Spinal cord (tissue), 10 donors: ENCODE measurements at places on chromosomes 6 and 20. TPM values are rescaled to one million over a fixed set of nuclear protein-coding genes. Genes with fewer than 3 reads are reported as not detected.
A peak's percentile ranks its signal among the peaks of the same experiment; 100 is the strongest.

GRCh38 chr20:49432550-49432949 is 49.9 kb downstream of the KCNB1 start:
- no peaks in the 10 kb centered on the region for H3K27me3 ChIP-seq
- no peak overlapping the region for H3K4me3 ChIP-seq
- DNase-seq: no peak
- no peak overlapping the region for H3K27ac ChIP-seq

DNA sequence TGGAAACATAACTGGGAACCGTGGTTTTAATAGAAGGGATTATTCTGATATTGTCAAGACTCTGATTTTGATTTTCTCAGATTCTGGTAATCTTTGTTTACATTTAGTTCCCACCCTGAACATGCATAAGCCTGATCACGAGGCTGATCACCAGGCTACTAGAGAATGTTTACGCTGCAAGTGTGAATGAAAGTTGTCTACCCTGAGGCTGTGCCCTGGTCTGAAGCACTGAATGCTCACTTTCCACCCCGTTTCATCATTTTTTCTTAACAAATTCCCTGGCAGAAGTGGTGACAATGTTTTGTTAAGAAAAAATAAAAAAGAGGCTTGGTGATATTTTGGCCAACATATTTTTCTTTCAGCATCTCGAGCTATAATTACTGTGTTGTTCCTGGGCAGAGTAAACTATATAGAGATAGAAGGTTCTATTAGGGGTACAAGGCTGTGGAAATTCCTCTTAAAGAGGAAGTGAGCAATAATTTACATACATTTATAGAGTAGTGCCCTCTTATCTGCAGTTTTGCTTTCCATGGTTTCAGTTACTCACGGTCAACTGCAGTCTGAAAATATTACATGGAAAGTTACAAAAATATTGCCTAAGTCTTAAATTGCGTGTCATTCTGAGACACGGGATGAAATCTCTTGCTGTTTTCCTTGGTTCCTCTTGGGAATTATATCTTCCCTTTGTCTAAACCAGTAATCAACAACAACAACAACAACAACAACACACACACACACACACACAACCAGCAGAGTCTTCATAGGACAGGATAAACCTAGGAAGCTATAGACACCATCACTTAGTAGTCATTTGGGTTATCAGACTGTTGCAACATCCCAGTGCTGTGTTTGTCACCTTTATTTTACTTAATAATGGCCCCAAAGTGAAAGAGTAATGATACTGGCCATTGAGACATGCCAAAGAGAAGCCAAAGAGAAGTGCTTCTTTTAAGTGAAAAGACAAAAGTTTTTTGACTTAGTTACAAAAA is 566.6 kb upstream of the CITED2 start:
- H3K4me1 ChIP-seq: no peaks in the 10 kb centered on the region
- H3K27me3 ChIP-seq: no peaks in the 10 kb centered on the region
- H3K36me3 ChIP-seq: no peaks in the 10 kb centered on the region
- H3K4me3 ChIP-seq: no peak overlapping the region
- no peak for DNase-seq

- peaks cover 17% of the 10 kb centered on the region for H3K4me1 ChIP-seq
- no peak overlapping the region for H3K4me3 ChIP-seq
- no peak for DNase-seq
- peaks cover 50% of the 10 kb centered on the region for H3K36me3 ChIP-seq
Observed at GRCh38 chr20:62942456-62942855, 4.5 kb downstream of the GID8 start.

DNA sequence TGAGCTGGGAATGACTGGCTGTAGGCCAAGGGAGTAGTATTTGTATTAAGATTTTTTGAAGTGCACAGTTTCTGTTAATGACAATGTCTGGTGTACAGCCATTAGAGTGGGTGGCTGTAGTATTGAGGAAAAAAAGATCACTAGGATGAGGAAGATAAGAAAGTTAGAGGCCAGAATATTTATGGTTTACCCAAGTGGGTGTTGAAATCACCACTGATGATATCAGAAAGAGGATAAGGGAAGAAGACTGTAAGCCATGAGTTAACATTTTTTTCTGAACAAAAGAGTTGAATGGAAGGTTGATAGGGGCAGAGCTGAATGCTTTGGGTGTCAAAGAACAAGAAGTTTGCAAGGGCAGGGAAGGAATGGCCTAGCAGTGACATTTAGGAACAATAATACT is 104.7 kb downstream of the PRDM13 start:
- no peak overlapping the region for H3K4me3 ChIP-seq
- no peaks in the 10 kb centered on the region for H3K4me1 ChIP-seq
- no peak for DNase-seq
- no peaks in the 10 kb centered on the region for H3K27me3 ChIP-seq
- no peak overlapping the region for H3K27ac ChIP-seq
- H3K36me3 ChIP-seq: no peaks in the 10 kb centered on the region

GRCh38 chr20:33862709-33863403 is 51.7 kb downstream of the CHMP4B start:
- H3K36me3 ChIP-seq: peaks cover 8% of the 10 kb centered on the region
- H3K4me3 ChIP-seq: peak overlapping the region; percentile 5
- no peaks in the 10 kb centered on the region for H3K27me3 ChIP-seq
- no peak for DNase-seq
- H3K27ac ChIP-seq: no peak overlapping the region

DNA sequence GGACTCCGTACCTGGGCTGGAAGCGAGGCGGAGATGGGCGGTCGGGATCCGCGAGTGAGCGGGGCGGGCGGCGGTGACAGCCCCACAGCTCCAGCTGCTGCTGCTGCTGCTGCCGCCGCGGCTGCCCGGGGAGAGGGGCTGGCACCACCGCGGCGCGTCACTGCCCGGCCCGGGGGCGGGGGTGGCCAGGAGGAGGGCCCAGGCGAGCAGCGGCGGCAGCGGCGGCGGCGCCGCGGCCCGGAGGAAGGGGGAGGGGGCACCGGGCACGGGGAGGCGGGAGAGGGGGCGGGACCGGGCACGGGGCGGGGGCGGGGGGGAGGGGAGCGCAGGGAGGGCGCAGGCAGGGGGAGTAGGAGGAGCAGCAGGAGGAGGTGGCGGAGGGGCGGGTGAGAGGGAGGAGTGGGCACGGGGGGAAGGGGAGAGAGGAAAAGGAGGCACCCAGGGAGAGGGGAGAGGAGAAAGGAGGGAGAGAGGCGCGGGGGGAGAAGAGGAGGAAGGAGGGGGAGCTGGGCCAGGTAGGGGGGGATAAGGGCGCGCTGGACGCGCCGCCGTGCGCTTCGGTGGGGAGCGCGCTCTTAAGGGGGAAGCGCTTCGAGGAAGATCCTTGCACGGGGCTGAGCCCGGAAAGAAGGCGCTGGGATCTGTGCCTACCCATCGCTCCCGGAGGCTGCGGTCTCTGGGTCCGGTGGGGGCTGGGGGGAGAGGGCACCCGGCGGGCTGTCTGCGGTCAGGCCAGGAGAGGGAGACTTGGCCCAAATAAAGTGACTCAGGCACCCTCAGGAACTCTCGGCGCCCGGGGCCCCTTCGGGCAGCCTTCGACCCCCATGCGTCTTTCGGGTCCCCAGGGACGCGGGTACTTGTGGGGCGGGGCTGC is 101.5 kb downstream of the NOL4L start:
- peaks cover 52% of the 10 kb centered on the region for H3K4me1 ChIP-seq
- no peaks in the 10 kb centered on the region for H3K27me3 ChIP-seq
- H3K27ac ChIP-seq: peak overlapping the region; percentile 70
- H3K4me3 ChIP-seq: peak overlapping the region; percentile 70
- H3K36me3 ChIP-seq: no peaks in the 10 kb centered on the region

GRCh38 chr6:112439010-112439409 is 91.9 kb downstream of the RFPL4B start:
- no peaks in the 10 kb centered on the region for H3K27me3 ChIP-seq
- no peaks in the 10 kb centered on the region for H3K36me3 ChIP-seq
- DNase-seq: peak; percentile 16
- H3K4me1 ChIP-seq: no peaks in the 10 kb centered on the region
- H3K4me3 ChIP-seq: no peak overlapping the region
- no peak overlapping the region for H3K27ac ChIP-seq

DNA sequence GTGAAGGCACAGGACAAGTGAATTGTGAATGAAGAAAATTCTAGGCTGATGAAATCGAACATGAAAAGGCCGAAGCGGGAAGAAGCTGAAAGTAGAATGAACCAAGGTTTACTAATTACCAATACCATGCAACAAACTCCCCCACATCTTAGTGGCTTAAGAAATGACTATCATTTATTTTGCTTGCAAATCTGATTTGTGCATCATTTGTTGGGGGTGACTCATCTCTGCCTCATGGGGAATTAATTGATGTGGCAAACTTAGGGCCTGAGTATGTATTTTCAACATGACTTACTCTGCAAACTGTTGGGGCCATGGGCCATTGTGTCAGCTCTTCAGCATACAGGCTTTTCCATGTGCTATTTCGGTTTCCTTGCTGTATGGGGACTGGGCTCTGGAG is 26.8 kb downstream of the PPP1R14C start:
- no peaks in the 10 kb centered on the region for H3K4me1 ChIP-seq
- no peaks in the 10 kb centered on the region for H3K27me3 ChIP-seq
- no peak overlapping the region for H3K4me3 ChIP-seq
- DNase-seq: no peak
- H3K36me3 ChIP-seq: no peaks in the 10 kb centered on the region
- H3K27ac ChIP-seq: no peak overlapping the region

DNA sequence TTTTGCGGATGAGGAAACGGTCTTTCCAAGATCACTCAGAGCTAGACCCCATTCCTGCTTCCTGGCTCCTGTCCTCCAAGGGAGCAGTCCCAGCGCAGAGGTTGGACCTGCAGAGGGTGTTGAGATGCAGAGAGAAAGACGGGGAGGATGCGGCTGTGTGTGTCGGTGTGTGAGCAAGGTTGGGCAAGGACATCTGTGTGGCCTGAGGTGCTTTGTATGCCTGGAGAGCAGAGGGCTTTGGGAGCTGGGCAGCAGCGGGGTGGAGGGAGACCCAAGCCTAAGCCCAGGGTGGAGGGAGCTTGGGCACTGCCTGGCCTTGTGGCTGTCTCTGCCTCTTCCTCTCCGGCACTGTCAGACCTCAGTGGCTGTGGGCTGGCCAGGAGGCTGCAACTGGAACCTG is 147.4 kb upstream of the RNF24 start:
- no peak overlapping the region for H3K27ac ChIP-seq
- H3K4me1 ChIP-seq: peaks cover 81% of the 10 kb centered on the region
- H3K4me3 ChIP-seq: no peak overlapping the region
- H3K36me3 ChIP-seq: peaks cover 3% of the 10 kb centered on the region
- H3K27me3 ChIP-seq: no peaks in the 10 kb centered on the region

- no peaks in the 10 kb centered on the region for H3K36me3 ChIP-seq
- H3K4me1 ChIP-seq: peaks cover 35% of the 10 kb centered on the region
- no peaks in the 10 kb centered on the region for H3K27me3 ChIP-seq
Observed at GRCh38 chr6:37674161-37674560, 23.5 kb downstream of the MDGA1 start.

- H3K27ac ChIP-seq: no peak overlapping the region
- no peak overlapping the region for H3K4me3 ChIP-seq
- DNase-seq: no peak
- no peaks in the 10 kb centered on the region for H3K27me3 ChIP-seq
- H3K4me1 ChIP-seq: no peaks in the 10 kb centered on the region
Observed at GRCh38 chr20:22768266-22769178, 184.2 kb upstream of the FOXA2 start.

GRCh38 chr6:101429270-101429669 is 35.8 kb downstream of the GRIK2 start:
- no peak overlapping the region for H3K27ac ChIP-seq
- no peak overlapping the region for H3K4me3 ChIP-seq
- no peaks in the 10 kb centered on the region for H3K27me3 ChIP-seq
- no peak for DNase-seq
- H3K4me1 ChIP-seq: no peaks in the 10 kb centered on the region

- H3K4me3 ChIP-seq: no peak overlapping the region
- peaks cover 8% of the 10 kb centered on the region for H3K4me1 ChIP-seq
- DNase-seq: no peak
- no peak overlapping the region for H3K27ac ChIP-seq
Observed at GRCh38 chr20:4192378-4193068, 177.2 kb upstream of the RNF24 start.

DNA sequence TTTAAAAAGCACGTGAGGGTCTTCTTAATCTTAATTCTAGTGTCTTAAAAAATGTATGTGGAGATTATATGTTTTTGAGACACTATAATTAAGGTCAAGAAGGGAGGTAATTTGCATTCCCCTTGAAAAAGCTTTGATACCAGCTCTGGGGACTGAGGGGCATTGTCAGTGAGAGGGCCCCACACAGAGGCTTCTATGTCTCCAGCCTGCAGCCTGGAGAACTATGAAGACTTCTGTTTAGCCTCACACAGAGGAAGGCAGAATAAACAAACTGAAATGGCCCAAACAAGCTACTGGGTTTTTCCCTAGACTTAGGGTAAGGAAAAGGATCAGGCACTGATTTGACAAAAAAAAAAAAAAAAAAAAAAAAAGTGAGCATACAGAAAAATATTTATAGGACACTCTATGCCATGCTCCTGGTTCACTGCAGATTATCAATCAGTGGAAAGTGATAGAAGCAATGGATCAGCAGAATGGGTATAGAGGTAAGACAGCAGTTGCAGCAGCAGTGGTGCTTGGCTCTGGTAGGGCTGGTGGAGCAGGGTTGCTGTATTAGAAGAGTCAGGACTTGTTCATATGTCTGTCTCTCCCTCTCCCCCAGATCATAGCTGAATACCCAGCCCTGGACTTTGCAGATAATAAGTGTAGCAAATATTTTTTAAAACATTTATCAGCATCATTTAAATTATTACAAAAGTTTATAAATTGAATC is 85.4 kb downstream of the KLHL32 start:
- H3K27ac ChIP-seq: peak overlapping the region; percentile 57
- peak; percentile 61 for DNase-seq
- H3K27me3 ChIP-seq: no peaks in the 10 kb centered on the region
- no peak overlapping the region for H3K4me3 ChIP-seq
- H3K4me1 ChIP-seq: peaks cover 14% of the 10 kb centered on the region
- no peaks in the 10 kb centered on the region for H3K36me3 ChIP-seq

GRCh38 chr6:170038708-170039107 is 252.2 kb downstream of the DLL1 start:
- H3K4me1 ChIP-seq: peaks cover 11% of the 10 kb centered on the region
- H3K4me3 ChIP-seq: no peak overlapping the region
- no peak for DNase-seq
- H3K27me3 ChIP-seq: no peaks in the 10 kb centered on the region
- no peaks in the 10 kb centered on the region for H3K36me3 ChIP-seq
- no peak overlapping the region for H3K27ac ChIP-seq

- peaks cover 4% of the 10 kb centered on the region for H3K4me1 ChIP-seq
- no peak overlapping the region for H3K27ac ChIP-seq
- H3K4me3 ChIP-seq: no peak overlapping the region
- H3K36me3 ChIP-seq: no peaks in the 10 kb centered on the region
Observed at GRCh38 chr6:82251942-82252341, 4.4 kb upstream of the IBTK start.

CNKSR3 gene
- total RNA-seq: 4.9 TPM

ATXN1 gene
- 39.6 TPM for total RNA-seq

CYP24A1 gene
- total RNA-seq: 0.28 TPM

RAB22A gene
- total RNA-seq: 32.2 TPM

TXLNB gene
- total RNA-seq: 3.1 TPM

PRR18 gene
- 3.2 TPM for total RNA-seq

MEA1 gene
- 106 TPM for total RNA-seq

PRDM13 gene
- 0.33 TPM for total RNA-seq

ARMH2 gene
- total RNA-seq: not detected

RAB44 gene
- total RNA-seq: 0.06 TPM

ANKRD66 gene
- 0.69 TPM for total RNA-seq

DPPA5 gene
- total RNA-seq: not detected

SYCP2 gene
- total RNA-seq: 11.0 TPM
